BJ (cell line): ENCODE measurements at places on chromosomes 1 and 21. TPM values are rescaled to one million over a fixed set of nuclear protein-coding genes. Genes with fewer than 3 reads are reported as not detected.

DNA sequence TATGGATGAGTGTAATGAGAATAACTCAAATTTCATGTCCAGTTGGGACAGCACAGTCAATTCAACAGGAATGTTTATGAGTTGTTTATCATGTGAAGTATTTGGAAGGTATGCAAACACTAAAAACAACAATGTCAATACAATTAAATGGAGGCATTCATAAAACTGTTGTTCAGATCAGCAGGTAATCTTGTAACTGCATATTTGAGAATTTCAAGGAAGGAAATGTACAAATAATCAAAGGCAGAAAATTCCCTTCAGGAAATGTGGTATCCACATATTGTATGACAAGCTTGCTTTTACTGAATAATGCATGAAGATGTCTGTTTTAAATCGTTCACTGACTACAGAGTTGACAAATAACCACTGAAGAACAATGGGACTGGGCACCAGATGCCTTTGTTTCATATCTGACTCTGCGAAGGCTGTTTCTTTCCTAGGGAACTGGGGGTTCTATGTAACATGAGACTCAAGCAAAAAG, 198.3 kb downstream of the LTN1 start:
- DNase-seq = no peak

- no peak for DNase-seq
Measured at GRCh38 chr1:4851385-4852065, 197.1 kb downstream of the AJAP1 start.

Gene CD5L
- not detected in 2 replicates for polyA plus RNA-seq

GRCh38 chr1:207077470-207078377, 10.9 kb upstream of the C4BPB start:
- peak; percentile 51 for DNase-seq

GRCh38 chr1:60809204-60809980, 273.0 kb upstream of the NFIA start:
- DNase-seq = no peak

- DNase-seq = no peak
Measured at GRCh38 chr1:112034277-112034676, 44.8 kb upstream of the KCND3 start.

- no peak for DNase-seq
Measured at GRCh38 chr1:98340511-98340910, 321.0 kb upstream of the SNX7 start.

- DNase-seq = no peak
Measured at GRCh38 chr1:40879482-40880175, 17.5 kb upstream of the CITED4 start.

Gene OR6N1
- polyA plus RNA-seq = not detected in 2 replicates

- DNase-seq = no peak
Measured at GRCh38 chr1:245995474-245995873, 511.6 kb downstream of the SMYD3 start.

DNA sequence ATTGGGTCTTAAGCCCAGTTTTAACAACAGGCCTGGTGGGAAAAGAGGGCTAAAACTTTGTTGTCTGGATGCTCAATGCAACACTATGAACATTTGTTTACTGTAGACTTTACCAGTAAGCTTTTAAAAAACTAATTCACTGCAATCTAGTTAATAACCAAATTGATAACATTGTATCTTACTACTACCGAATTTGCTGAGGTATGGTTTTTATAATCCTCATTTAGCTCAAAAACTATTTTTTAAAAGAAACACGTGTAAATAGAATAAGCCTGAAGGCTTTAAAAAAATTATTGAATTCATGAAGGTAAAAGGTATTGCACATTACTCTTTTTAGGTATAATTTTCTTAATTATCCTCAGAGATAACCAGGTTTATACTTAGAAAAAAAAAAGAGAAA, 500.6 kb downstream of the RWDD3 start:
- no peak for DNase-seq

DNA sequence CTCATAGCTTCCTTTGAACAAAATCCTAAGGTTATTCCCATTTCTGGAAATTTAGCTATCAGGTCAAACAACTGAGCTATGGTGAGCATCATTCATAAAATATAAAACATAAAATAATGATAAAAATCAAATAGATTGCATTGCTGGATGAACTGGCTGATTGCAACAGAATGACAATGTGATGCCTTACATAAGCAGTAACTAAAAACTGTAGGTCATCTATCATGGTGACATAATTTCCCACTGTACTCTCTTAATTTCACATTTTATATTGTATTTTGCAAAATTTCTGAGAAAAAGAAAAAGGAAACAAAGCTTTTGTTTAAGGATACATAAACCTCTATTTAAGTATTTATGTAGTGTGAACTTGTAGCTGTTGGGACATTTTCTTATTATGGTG, 4.6 kb downstream of the PTGER3 start:
- no peak for DNase-seq

DNA sequence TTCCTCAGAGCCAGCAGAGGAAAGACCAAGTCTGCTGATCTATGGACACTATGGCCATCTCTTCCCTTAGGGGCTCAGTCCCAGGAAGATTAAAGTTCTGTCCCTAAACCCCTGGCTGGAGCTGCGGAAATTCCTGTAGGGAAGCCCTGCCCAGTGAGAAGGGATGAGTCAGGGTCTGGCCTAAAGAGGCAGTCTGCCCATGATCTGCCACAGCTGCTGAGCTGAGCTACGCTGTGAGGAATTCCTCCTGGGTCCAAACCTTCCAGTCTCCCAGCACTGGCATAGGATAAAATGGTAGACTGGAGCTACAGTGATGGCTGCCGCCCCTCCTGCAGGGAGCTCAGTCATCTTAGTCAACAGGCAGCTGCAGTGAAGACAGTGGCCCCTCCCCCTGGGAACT, 213.7 kb downstream of the BRINP2 start:
- DNase-seq = no peak

GRCh38 chr1:74684301-74684700, 10.7 kb upstream of the ERICH3 start:
- no peak for DNase-seq

DNA sequence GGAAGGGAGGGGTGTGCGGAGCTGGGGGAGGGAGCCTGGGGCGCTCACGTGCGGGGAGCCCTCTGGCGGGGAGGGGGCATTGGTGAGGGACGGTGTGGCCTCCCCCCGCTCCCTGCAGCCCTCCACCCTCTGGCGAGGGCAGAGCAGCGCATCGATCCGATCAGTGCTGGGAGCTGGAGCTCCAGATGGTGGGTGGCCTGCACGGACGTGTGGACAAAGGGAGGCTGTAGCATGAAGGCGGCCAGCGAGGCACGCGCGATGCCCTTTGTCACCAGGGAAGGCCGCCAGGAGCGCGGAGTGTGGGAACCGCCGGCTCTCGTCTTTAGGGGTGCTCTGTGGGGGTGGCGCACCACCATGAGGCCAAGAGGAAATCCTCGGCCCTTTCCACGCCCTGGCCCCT, 5.4 kb upstream of the HES5 start:
- DNase-seq = no peak
